ENCODE measurements at places on chromosomes 2 and 18.

DNA sequence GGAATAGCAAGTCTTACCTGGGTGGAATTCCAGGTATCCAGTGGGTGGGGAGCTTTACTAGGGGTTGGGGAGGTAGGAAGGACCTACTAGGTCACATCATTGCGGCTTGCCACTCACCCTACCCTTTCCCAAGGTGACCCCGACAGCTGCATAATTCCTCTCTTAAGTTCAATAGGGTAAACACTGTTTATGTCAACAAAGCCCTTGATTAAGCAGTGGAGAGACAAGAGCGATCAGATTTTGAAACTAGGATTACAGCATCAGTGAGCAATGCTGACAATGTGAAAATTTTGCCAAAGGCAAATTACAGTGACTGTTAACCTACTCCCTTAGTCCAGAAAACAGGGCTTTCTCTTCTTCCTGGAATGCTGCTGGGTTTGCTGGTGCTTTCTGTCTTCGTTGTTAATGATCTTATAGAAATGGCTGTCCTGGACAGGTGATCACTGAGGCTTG lies 14.5 kb downstream of the SLC19A3 start:
- no peak for DNase-seq

GRCh38 chr2:105309147-105309545 lies 20.4 kb downstream of the TGFBRAP1 start:
- no peak for DNase-seq

DNA sequence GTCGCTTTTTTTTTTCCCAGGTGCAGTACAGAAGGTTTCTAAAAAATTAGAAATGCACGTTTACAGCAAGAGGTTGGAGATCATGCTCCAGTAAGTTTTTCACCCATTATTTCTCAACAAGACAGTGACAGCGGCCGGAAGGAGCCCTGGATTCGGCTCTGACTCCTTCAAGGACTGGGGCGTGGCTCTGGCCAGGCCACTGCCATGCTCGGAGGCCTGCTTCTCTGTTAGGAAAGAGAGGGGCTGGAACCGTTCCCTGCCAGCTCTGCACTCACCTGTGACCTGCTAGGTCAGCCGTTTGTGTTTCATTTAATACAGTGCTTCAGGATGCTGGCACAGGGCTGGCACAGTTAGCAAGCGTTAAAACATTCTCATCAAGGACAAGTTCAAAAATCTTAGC lies 6.7 kb upstream of the IAH1 start:
- no peak for DNase-seq

- no peak for DNase-seq
These were observed 971.4 kb downstream of the DPP10 start for GRCh38 chr2:115413791-115414190.

GRCh38 chr2:239496700-239497099 lies 95.9 kb upstream of the HDAC4 start:
- DNase-seq, result no peak

DNA sequence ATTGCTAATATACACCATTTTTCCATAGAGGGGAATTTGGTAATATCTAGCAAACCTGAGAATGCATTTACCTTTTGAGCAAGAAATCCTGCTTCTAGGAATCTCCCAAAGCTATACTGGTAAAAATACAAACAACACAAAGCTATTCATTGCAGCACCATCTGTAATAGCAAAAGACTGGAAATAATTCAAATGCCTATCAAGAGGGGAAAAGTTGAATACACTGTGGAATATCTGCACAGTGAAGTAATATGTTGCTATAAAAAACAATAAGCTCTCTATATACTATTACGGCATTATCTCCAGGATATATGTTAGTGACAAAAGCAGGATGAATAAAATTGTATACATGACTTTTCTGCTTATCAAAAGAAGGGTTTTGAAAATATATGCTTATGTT lies 112.3 kb upstream of the CHAC2 start:
- DNase-seq, result no peak

DNA sequence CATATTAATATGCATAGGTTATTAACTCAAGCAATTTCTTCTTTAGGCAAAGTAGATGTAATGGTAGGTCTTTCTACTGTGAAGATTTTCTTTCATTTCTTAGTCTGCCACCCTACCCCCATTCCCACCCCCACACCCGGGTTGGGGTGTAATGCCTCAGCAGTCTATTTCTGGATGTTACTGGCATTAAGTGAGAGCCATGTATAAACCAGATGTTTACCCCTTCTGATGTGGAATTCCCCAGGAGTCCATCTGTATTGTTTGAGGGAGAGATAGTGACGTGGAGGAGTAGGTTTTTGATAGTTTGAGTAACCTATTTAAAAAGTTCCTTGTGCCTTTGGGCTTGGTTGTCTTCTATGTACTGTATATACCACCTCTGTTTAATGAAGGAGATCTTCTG lies 11.8 kb downstream of the TDRD15 start:
- DNase-seq, result no peak

DNA sequence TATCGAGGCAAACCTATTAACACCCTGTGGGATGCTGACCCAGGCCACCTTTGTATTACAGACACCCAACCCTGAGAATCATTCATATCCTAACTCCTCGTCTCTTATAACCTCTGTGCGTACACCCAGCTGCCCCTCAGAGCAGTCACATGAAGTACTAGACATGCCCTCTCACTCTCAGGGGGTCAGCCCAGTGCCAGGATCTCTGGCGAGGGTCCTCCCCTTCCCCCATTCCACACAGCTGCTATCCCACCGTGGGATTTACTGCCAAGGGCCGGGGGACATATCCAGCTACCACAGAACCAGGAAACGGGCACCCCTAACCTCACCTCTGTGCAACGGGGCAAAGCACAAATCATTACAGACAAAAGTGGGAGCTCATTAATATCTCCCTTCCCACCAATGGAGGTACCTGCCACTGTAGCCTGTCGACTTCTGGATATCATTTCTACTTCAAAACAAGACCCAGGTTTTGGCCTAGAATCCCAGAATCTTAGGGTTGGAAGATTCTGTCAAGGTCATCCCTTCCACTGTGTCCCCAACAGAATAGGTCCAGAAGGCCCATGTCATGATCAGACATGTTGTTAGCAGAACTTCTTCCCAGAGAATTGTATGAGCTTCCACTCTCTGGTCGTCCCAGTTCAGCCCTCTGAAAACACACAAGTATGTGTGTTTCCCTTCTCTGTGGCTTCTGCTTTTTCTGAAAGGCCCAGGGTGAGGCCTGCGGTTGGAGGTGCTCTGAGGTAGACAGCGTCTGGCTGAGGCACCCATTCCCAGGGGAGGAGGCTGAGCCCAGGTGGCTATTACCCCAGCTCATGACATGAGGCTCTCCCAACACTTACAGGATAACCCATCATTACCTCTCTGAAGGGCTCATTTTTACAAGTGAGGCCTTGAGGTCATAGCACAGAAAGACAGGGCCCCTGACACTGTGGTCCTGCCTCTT lies 1.7 kb downstream of the TMBIM1 start:
- no peak for DNase-seq

DNA sequence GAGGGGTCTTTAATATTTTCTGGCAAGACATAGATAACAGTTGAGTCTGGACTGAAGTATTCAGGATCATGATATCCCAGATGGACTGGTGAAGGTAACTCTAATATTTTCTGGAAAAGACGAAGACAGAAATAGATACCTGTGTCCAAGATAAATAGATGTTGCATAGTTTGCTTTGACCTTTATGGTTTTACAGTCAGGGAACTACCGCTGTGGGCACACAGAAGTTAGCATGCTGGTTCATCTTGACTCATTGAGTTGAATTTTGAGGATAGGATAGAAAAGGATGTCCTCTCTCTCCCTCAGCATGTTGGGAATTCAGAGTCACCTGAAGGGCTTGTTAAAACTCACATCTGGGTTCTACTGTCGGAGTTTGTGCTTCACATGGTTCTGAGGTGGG lies 20.8 kb downstream of the KCNE4 start:
- DNase-seq, result no peak

- no peak for DNase-seq
These were observed 18.2 kb downstream of the NRP2 start for GRCh38 chr2:205700331-205701132.

GRCh38 chr18:40215979-40216378 lies 1739.1 kb upstream of the PIK3C3 start:
- no peak for DNase-seq

- no peak for DNase-seq
These were observed 54.0 kb upstream of the GPR75 start for GRCh38 chr2:53913721-53914120.

- no peak for DNase-seq
These were observed 39.0 kb downstream of the MBP start for GRCh38 chr18:77093586-77093985.

GRCh38 chr2:237289139-237289538 lies 124.8 kb downstream of the COL6A3 start:
- DNase-seq, result no peak

DNA sequence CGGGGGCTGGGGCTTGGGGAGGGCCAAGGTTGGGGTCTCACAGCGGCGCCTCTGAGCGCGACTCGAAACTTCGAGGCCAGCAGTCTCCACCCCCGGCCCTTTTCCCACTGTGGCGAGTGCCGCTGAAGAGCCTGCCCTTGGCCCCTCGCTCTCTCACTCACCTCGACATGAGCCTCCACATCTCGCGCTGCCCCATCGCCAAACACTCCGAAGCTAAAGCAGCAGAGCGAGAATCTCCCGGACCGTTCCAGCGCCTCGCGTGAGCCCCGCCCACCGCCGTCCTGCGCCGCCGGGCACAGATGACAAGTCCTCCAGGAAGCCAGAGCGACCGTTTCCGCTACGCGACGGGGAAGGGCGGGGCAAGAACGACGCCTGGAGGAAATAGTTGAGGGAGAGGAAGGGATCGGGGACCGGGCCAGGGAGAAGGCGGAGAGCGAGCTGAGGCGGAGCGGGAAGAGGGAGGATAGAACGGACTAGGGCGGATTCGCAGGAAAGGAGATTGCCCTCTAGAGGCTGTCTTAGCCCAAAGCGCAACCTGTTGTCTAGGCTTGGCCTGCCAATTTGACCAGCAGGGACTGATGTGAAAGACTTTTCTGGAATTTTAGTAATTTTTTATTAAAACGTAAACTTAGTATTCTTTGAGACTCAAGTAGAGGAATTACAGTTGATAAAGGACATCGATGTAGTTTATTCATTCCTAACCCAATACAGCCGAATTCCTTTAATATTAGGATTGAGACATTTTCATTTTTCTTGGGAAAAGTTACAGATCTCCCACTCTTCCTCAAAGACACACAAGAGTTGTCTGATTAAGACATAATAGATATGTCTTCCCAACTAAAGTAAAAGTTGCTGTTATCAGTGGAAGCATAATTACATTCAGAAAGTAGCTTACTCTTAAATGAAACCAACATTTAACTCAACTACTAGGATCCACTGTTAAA lies at the start of gene HIBCH:
HIBCH (minus strand) TSS at position 272 of the 944 bp plus-strand sequence; CDS start at position 196, 76 bp downstream.
- DNase-seq, result peak; percentile 97

DNA sequence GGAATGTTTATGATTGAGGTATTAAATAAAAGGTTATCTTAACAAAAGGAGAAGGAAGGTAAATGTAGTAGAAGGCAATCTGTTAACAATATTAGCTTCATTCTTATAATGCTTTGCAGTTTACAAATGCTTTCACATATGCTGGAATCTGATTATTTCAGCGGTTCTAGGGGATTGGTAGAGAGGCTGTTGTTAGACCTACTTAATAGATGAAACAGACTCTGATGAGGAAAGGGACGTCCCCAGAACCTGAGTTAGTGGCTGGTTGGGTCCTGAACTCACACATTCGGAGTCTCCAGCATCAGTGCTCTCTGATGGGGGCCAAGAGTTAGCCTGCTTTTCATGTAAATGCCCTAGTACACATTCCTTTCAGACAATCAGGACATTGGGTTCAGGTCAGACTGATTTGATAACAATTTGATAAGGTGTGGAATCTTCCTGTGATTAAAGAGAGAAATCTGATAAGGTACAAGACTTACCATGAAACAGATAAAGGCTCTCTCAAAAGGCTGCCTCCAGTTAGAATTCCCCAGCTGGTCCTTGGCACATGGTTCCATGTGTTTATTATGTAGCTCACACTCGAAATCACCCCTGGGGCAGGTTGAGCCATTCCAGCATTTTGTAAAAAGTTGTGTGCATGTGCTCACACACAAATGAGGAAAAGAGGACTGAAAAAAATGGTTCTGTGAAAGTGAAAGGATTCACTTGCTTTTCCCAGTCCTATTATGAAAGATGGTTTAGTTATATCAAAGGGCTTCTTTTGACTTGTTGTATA lies 103.1 kb downstream of the GPD2 start:
- no peak for DNase-seq

DNA sequence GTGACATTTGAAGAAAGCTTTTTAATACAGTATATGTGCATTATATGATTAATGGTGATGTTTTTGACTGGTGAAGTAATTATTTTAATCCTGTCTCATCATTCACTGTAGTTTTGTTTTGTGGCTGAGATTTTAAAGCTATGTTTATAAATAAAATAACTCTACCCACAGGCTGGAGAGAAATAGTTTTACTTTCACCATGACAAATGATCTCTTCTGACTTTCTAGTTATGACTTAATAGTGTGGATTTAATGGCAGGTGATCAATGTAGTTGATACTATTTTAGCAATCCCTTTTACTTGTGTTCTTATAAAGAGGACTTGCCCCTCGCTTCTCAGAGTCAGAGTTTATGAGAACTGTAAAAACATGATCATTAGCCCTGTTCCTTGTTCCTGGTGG lies 289.5 kb upstream of the SIX3 start:
- DNase-seq, result no peak

DNA sequence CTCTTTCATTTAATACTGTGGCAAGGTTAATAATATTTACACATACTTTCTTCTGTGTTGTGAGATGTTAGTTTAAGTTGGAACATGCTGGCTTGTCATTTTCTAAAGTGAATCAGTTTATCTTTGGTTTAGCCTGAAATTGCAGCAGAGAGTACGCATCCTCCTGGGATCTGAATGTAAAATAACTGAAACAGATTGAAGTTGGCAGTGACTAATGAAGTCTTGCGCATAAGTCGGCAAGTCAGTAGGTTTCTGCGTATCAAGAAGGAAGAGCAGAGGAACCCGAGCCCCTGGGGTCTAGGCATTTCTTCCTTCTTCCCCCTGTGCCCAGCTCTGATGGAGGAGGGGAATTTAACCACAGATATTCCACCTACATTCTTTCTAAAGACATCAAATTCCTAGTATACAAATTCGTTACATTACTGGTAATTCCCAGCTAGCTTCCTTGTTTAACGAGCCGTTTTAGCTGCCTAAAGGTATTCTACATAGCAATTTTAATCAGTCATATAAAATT lies 392.1 kb upstream of the RAB12 start:
- DNase-seq, result no peak

DNA sequence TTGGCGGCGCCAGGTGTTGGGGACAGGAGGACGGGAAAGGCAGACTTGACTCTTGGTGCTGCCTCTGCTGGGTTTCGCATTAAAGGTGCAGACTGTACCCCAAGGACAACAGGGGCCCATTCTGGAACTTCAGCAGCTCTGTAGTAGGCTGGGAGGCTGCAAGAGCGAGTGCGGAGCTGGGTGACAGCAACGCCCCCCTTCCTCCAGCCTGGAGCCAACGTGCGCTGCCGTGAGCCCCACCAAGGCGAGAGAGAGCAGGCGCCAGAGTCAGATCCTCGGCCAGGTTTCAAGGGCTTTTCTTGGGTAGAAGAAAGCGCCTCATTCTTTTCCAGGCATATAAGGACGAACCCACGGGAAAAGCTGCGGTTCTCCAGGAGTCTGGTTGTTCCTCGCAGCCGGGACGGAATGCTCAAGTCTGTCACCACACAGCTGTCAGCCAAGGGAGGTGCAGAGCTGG lies 1.9 kb downstream of the DOK6 start:
- no peak for DNase-seq

- no peak for DNase-seq
These were observed 9.6 kb downstream of the CACNB4 start for GRCh38 chr2:152089238-152089637.

GRCh38 chr2:150076281-150076680 lies 411.2 kb downstream of the RND3 start:
- no peak for DNase-seq

Measured in NCI-H524 (cell line).